ENCODE measurements at places on chromosomes 3 and 15.

DNA sequence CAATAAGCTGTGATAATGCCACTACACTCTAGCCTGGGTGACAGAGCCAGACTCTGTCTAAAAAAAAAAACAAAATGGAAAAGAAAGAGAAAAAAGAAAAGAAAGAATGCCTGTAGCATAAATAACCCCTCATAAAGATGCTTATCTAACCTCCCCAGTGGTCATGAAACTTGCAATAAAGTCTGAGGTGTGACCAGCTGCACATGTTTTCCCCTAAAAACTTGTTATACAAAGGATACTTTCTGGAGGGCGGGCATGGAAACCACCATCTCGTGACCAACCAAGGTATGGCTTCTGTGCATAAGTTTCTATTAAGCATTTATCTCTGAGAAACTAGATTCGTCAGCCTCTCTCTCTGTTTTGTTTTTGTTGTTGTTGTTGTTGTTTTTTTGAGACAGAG, 21.8 kb downstream of the CCDC32 start:
- DNase-seq: no peak

DNA sequence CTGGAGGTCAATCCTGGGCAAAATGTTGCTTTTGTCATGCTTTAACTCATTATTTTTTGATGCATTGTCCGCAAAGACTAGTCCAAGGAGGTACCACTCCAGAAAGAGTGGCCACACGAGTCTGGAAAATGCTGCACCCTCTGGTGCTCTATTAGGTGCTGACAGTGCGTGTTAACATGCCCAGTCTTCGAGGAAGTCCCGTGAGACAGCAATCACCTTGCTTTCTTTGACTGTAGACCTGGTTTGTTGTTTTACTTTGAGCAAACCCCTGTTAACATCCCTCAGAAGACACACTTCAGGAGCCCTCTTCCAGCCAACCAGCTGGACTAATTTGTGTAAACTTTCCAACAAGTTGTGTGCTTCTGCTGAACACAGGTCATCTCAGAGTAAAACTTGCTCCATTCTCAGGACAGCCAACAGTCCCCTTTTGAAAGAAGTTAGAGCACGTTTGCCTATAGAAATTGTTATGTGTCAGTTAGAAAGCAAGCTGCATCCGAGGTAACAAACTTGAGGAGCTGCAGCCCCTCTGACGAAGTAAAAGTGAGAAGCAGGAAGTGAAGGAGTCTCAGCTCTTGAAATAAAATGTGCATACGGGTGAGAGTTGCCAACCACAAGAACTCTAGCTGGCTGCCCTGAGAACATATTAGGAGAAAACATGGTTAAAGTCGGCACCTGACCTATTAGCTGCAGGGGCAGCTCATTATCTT, 205.0 kb downstream of the LPP start:
- no peak for DNase-seq

- no peak for DNase-seq
Observed at GRCh38 chr3:149726716-149727407, 25.4 kb downstream of the COMMD2 start.

GRCh38 chr15:38130205-38130567, 122.5 kb upstream of the SPRED1 start:
- no peak for DNase-seq

- no peak for DNase-seq
Observed at GRCh38 chr3:100141586-100141985, 27.3 kb upstream of the FILIP1L start.

DNA sequence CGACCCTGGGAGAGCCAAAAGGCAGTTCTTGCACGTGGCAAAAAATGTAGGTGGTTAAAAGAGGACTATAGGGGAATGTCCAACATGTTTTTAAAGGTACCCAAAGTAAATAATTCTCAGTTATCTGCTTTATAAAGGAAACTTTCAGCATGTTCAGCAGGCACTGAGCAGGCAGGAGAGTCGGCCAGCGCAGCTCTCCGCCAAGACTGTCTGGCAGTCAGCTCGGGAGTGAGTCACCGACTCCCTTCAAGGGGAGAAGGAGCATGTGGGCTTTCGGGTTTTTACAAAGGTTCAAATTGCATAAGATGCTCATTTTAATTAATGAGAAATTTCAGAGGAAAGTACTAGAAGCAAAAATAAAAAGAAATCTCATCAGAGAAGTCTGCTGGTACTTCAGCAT, 7.0 kb downstream of the GABRA5 start:
- no peak for DNase-seq

Measured in stimulated activated CD4-positive, alpha-beta T cell treated with anti-CD3 and anti-CD28 coated beads, Interleukin-1b, Interleukin-23, amount 100 ng/mL, for 24 hours (primary cell).